ENCODE measurements at places on chromosomes 12 and 14.

DNA sequence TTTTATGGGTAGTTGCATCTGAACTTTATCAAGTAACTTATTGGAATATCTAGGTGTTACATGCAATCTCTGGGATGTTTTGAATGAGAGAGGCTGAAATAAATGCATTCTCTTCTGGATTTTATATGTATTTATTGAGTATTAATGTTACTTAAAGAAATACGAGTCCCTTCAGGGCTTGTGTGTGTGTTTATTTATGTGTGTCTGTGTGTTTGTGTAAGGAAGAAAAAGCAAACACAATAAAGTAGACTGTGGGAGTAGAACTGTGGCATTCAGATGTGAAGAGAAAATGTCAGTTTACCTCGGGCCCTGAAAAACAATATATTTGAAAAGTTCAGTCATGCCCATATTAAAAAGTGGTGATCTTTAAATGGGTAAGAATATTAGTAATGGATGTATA lies 250.5 kb downstream of the RPL10L start:
- DNase-seq, result no peak

DNA sequence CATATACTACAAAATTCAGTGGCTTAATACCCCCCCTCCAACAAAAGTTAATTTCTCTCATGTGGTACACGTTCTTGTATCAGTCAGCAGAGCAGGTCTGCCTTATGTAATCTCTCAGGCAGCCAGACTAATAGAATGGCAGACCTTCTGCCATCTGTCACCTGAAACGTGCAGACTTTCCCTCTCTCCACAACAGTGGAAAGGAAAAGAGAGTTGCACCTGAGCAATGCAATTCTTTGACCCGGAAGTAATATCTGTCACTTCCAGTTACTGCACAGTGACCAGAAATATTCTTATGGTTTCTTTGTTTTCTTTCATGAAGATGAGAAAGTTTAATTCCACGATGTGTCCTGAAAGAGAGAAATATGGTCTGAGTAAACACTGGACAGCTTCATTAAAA lies 14.4 kb downstream of the KERA start:
- no peak for DNase-seq

DNA sequence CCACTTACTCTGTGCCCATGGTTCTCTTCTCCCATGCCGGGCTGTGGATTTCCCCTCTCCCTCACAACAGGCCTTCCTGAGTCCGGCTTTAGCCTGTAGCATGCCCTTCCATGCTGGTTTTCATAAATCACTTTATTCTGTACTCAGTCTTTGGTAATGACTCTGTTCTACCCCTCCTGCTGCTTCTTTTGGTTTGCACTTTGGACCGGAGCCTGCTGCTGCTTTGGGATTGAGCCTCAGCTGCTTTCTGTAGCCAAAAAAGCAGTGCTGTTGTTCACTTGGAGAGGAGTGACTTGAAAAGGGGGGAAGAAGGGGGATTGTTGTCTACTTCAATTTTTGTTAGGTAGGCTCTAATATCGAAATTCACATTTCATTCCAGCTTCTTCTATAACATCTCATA lies 8.5 kb upstream of the SLC6A13 start:
- DNase-seq, result no peak

GRCh38 chr12:32821293-32821692 lies 65.6 kb upstream of the YARS2 start:
- no peak for DNase-seq

DNA sequence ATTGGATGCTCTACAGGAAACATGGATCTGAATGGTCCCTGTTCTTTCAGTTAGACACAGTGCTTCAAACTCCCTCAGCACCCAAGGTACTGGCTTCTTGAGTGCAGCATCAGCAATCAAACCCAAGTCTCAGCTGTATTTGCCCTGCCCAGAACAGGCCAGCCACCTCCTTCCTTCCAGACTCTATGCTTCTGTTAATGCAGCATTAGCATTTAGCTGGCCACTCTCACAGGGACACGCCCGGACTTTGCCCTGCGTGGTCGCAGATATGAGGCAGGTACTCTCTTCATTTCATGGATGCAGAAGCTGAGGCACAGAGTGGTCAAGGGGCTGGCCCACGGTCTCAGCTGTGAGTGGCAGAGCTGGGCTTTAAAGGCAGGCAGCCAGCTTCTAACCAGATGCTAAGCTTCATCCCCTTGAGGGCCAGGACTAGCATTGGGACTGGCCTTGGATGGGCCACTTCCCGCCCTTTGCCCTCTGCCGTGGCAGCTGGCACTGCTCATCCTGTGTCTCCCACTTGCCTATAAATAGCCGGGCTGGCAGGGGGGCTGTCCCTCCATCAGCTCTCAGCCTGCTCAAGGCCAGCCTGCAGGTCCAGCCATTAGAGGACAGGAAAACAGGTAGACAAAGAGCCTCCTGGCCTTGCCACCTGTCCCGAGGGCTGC lies 1.5 kb upstream of the SLC25A47 start:
- no peak for DNase-seq

DNA sequence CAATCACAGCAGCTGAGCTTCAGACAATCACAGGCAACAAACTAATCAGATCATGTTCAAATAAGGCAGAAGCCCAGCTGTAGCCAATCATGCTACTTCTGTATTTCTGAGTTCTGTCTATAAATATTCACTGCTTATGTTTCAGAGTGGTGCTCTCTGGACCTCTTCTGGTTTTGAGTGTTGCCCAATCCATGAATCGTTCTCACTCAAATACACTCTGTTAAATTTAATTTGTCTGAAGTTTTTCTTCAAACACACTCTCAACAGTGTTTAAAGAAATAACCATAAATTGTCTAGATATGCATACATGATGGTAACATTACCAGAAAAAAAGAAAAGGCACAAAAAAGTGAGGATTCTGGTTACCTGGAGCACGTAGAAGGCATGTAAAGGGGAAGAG lies 77.9 kb upstream of the BBS10 start:
- no peak for DNase-seq

DNA sequence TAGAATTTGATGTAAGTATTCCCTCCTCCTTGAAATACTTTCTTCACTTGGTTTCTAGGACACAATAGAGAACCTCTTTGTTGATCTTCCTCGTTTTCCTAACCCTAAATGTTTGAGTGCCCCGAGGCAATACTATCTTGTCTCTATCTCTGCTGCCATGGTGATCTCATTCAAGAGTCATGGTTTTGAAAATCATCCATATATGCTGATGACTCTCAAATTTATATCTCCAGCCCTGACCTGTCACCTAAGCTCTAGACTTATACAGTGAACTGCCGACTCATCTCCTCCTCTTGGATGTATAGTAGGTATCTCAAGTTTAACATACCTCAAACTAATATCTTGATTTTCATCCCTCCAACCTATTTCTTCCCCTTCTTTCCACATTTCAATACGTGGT lies 71.4 kb downstream of the RIC8B start:
- no peak for DNase-seq

GRCh38 chr14:58082491-58083098 lies 69.4 kb downstream of the ARMH4 start:
- no peak for DNase-seq

DNA sequence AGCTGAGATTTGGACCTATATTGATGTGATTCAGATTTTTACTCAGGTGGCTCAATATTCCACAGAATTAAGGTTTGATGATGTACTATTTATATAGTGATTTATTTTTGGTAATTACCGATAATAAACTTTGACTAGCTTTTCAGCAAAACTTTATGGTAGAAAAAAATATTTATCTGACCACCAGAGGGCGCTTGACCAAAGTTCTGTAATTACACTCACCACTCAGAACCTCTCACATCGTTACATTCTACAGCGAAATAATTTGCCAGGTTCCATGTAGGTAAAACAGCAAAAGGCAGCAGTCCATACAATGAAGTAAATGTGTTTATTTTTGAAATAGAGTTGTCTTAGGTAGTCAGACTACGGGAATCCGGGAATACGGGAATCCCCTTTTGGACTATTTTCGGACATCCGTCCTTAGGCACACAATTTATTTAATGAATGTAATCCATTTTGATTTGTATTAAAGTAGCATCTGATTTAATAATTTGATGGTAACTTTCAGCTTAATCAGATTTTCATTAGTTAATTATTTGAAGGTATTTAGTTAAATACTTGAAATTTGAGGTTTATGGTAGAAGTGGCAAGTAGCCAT lies 143.0 kb upstream of the DDHD1 start:
- DNase-seq, result peak; percentile 10

DNA sequence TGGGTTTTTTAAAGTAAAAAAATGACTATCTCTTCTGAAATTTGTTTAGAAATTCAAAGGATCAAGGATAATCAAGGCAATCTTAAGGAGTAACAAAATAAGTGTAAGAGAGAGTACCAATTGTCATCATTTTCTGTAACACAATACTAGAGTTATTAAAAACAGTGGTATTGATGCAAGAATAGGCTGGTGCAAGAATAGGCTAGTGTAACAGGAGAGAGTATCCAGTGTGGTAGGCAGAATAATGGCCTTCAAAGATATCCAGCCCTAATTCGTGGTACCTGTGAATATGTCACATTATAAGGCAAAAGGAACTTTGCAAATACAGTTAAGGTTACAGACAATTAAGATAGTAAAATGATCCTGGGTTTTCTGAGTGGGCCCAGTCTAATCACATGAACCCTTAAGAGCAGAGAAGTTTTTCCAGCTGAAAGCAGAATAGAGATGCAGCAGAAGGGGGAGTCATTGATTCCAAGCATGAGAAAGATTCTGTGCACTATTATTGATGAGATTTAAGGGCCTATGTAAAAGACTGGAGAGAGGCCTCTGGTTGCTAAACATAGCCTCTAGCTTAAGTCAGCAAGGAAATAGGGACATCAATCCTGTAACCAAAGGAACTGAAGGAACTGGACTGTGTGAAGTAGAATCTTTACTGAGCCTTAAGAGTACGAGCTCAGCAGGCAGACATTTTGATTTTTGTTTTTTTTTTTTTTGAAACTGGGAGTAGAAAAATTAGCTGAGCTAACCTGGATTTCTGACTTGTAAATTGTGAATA lies 134.1 kb downstream of the GPHN start:
- DNase-seq, result no peak

DNA sequence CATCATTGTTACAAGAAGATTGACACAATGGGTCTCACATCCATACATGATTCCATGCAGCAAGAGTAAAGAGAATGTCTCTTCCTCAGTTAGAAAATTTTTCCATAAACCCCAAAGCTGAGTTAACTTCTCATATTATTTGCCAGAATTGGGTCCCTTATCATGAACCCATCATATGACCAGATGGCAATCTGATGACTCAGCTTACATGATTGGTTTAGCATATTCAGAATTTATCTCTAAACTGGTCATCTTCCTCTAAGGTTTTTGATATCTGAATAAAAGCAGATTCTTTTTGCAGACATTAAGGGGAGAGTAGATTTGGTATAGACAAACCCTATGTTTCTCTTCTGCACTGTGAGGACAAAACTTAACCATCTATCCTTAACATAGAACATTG lies 174.9 kb downstream of the PIK3C2G start:
- DNase-seq, result no peak

- DNase-seq, result no peak
Measured at GRCh38 chr12:99444859-99445316, 202.7 kb upstream of the GARIN6 start.

DNA sequence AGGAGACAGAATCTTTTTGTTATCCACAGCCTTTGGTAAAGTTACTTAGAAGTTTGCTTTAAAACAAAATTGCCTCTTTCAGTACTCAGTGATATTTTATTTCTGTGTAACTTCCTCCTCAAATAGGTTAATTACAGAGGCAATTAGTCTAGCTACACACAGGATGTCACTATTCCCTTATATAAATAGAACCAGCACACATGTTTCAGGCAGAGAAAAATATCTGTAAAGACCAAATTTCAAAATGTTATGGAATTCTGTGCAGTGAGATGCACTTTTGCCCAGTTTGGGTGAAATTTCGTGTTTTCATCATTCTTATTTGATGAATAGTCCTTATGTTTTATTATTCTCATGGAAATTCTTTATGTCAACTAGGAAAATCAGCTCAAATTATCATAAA lies 410.6 kb upstream of the SOX5 start:
- DNase-seq, result no peak

DNA sequence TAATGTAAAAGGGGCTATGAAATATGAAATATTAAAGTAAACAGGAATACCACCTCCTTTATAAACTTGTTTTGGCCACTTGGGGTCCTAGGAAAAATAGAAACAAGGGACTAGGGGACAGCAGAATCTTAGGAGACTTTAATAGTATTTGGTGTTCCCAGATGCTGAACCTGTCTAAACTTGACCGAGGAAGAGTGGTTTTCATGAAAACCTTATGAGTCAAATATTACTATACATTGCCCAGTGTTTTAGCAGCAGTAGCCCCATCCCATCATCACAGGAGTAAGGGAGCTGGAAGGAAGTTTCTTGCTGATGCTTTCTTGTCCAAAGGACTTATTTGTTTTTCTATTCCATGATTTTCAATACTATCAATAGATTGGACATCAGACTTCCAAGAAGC lies 177.5 kb upstream of the CAND1 start:
- no peak for DNase-seq

DNA sequence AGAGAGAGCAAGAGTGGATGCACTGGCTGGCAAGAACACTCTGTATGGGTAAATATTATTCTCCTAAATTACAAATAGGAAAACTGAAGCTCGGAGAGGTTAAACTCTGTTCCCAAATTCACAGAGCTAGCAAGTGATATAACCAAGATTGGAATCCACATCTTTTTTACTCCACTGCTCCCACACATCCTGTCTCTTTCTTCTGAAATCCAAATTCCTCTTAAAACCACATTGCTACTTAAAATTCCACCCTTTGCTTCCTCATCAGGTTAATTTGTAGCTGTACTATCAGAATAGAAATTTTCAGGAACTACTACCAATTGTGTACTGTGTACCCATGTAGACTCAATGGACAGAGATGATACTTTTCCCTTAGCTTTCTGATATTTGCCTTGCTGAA lies 74.4 kb downstream of the ARMH4 start:
- DNase-seq, result no peak

DNA sequence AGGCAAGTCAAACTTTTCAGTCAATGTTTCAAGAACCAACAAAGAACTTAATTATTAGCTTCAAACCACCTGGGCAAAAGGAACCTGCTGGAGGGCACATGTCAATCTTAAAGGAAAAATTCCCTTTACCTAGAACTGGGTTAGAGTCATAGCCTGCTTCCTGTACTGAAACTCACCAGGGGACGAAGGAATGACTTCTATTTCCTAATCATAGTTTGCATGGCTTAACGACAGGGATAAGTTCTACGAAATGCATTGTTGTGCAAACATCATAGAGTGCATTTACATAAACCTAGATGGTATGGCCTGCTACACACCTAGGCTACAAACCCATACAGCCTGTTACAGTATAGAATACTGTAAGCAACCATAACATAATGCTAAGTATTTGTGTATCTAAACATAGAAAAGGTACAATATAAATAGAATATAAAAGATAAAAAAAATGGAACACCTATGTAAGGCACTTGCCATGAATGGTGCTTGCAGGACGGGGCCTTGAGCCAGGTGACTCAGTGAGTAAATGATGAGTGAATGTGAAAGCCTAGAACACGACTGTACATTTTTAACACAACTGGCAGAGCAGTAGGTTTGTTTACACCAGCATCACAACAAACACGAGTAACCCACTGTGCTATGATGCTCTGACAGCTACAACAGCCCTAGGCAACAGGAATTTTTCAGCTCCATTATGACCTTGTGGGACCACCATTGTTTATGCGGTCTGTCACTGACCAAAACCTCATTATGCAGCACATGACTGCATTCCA lies 234.9 kb upstream of the CAND1 start:
- DNase-seq, result no peak

All from H7 (cell line).